Motor neuron (in vitro differentiated cells): ENCODE measurements at places on chromosomes 16 and 17.

DNA sequence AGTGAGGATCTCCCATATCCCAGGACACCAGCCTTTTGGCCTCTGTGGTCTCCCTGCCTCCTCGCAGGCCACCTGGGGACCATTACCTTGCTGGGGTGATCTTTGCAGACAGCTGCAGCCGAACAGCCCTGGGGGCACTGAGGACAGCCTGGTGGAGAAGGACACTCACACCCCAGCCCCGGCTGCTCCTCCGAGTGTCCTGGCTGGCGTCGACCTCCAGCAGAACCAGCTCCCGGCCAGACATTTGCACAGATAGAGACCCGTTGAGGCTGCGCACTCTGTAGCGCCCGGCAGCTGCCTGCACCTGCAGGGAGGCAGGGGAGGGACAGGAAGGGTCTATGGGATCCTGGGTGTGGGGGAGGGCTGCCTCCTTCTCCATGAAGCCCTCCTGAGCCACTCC is 90.3 kb downstream of the RMI2 start:
- ATAC-seq = no peak

GRCh38 chr16:81586977-81587625 is 142.5 kb downstream of the CMIP start:
- peak; percentile 52 for ATAC-seq

GRCh38 chr17:57329380-57330214 is 73.3 kb downstream of the MSI2 start:
- no peak for ATAC-seq

- peak; percentile 19 for ATAC-seq
Observed at GRCh38 chr17:44222112-44222869, 2.8 kb upstream of the UBTF start.

DNA sequence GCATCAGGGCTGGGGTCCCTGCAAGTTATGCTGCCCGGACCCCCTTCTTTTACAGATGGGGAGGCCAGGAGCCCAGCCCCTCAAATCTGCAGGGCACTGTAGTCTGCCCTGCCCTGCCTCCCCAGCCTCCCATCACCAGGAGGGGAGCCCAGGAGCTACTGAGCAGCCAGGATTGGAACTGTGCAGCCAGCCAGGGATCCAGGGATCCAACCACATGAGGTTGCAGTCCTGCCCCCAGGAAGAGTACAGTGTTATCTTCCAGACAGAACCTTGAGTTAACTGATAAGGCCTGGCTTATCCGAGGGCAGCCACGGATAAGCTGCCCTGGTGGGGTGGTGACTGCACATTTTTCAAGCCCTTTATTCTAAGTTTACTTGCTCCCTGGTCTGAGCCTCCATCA is 11.4 kb upstream of the NDRG4 start:
- no peak for ATAC-seq

DNA sequence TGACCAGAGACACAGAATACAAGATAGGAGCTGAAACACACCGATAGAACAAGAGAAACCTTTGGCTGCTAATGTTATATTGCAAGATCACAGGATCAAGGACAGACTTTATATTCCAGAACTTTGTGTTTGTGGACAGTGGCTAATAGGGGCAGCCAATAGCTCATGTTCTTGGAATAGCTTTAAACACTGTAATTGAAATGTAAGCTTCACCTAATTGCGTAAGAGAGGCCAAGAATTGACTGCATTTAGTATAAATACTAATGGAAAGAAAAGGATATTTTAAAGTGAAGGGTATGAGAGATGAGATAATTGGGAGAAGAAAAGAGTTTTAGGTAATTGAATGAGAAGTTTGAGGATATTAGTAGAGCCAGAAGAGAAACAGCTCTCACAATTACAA is 758.8 kb downstream of the CDH11 start:
- ATAC-seq = no peak

- ATAC-seq = no peak
Observed at GRCh38 chr16:49763826-49764225, 92.1 kb downstream of the ZNF423 start.

DNA sequence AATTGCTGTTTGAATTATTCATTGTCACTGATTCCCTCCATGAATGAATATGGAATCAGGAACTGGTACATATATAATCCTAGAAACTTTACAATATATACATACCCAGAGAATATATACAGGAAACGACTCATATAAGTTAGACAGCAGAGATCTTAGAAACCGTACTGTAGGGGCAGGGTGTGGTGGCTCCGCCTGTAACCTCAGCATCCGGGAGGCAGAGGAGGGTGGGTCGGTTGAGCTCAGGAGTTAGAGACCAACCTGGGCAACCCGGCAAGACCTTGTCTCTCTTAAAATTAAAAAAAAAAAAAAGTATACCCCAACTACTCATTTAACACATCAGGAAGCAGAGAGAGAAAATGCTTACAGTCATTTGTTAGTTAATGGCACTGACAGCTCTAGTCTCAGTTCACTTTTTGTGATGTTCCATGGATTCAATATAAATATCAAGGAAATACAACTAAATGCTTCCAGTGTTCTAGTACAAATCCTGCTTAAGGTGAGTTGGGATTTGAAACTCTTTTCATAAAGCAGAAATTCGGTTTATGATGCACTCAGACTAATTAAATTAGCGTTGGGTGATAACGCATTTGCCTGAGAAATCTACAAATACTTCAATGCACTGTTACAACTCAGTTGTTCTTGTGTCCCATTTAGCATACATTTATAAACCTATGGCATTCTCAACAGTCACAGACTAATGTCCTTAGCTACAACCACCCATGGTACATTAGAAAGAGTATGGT is 5.6 kb downstream of the GLG1 start:
- ATAC-seq = peak; percentile 23

DNA sequence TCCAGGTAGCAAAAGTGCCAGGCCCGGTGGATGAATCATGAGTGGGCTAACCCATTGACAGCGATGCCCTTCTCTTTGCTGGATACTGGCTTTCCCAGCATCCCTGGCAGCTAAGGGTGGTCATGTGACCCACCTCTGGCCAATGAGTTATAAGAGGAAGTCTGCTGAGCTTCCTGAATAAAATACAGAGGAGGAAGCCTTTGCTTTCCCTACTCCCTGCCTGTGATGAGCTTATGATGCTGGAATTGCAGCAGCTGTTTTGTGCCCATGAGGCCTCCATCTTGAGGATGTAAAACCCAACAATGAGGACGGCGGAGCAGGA is 15.0 kb upstream of the ATP2A3 start:
- ATAC-seq = no peak

DNA sequence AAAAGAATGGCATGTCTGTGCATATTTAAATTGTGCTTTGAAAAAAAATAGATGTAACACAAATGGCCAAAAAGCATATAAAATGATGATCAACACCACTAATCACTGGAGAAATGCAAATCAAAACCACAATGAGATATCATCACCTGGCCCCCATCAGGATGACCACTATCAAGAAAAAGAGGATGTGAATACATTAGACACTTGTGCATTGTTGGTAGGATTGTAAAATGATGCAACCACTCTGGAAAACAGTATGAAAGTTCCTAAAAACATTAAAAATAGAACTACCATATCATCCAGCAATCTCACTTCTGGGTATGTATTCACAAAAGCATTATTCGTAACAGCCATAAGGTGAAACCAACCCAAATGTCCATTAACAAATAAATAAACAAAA is 91.5 kb downstream of the SPAG9 start:
- ATAC-seq = no peak

GRCh38 chr16:17983847-17984639 is 352.5 kb downstream of the NPIPA8 start:
- no peak for ATAC-seq

GRCh38 chr17:74449306-74449705 is 17.1 kb upstream of the CD300A start:
- no peak for ATAC-seq

DNA sequence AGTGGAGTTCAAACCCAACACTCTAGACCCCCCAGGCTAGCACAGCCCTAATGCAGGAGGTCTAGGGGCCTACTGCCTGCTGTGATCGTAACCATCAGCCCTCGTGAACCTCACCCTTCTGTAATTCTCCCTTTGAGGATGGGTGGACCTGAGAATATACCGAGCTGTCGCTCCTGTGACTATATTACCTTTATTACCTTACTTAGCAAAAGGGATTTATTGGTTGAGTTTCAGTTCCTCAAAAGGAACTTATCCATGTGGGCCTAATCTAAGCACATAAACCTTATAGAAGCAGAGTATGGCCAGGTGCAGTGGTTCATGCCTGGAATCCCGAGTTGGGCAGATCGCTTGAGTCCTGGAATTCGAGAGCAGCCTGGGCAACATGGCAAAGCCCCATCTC is 19.2 kb upstream of the EMP2 start:
- ATAC-seq = no peak

- ATAC-seq = no peak
Observed at GRCh38 chr16:67663151-67663876, 2.6 kb downstream of the PARD6A start.

- ATAC-seq = no peak
Observed at GRCh38 chr17:81631482-81631881, 5.4 kb downstream of the NPLOC4 start.

DNA sequence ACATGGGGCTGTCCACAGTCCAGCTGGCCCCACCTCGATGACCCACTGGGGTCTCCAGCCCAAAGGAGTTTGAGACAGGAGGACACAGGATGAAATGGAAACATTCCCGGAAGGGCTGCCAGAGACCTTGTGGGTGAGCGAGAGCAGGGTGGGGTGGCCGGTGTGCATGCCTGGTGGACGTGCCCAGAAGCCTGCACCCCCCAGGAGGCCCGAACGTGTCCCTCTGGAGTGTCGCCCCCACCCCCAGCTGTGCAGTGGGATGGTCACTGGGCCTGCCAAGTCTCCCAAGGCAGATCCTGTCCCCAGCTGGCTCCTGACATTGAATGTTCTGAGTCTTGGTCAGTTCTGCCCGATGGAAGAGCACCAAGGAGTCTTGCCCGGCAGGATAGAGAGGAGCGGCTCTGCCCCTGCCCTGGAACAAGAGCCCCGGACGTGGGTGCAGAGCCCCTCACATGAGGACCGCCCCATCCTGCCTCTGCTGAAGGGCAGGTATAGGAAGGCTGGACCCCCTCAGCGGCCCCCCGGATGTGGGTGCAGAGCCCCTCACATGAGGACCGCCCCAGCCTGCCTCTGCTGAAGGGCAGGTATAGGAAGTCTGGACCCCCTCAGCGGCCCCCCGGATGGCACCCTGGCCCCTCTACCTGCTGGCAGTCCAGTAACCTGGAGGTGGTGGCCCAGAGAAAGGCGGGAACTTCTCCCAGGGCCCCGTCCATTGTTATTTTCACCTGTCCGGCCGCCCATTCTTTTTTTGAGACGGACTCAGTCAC is 3.1 kb upstream of the CAPN15 start:
- ATAC-seq = no peak

DNA sequence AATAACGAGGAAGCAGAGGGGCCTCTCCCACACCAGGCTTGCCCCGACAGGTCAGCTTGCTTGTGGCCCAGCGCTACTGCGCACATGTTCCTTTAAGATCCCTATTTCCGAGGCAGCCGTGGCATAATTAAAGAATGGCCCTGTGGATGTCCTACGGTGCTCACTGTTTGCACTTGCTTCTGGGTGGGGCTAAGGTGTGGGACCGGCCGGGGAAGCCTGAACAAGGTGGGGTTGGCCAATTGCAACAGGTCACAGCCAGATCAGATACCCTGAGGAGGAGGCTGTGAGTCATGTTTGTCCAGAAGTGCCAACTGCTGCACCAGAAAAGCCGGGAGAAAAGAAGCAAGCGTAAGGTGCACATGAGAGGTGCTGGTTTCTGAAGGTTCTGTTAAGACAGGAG is 158.5 kb upstream of the CACNG5 start:
- ATAC-seq = no peak

DNA sequence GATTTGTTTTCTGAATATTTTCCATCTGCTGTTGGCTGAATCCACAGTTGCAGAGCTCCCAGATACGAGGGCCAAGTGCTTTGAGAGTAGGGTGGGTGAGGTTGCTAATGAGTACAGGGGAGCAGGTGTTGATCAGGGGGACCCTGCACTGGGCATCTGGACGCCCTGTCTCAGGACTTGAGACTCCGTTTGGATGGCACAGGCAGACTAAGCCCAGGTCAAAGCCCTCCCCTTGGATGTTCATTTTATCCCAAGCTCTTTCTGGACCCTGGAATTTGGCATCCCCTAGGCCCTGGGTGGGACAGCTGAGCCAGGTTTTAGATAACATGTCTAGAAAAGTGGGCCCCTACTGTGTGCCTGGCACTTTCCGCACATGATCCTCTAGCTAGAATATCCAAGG is 12.1 kb downstream of the USP6 start:
- no peak for ATAC-seq

DNA sequence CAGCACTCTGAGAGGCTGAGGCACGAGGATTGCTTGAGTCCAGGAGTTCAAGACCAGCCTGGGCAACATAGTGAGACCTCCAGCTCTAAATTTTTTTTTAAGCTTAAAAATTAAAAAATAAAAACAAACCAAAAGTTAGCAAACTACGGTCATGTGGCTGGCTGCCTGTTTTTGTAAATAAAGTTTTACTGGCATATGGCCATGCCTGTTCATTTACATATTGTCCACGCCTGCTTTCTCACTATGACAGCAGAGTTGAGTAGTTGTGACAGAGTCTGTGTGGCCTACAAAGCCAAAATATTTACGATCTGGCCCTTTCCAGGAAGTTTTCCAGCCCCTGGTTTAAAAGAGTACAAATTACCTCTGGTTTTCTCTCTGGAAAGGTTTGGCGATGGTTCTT is 3.3 kb downstream of the SLX4 start:
- no peak for ATAC-seq

DNA sequence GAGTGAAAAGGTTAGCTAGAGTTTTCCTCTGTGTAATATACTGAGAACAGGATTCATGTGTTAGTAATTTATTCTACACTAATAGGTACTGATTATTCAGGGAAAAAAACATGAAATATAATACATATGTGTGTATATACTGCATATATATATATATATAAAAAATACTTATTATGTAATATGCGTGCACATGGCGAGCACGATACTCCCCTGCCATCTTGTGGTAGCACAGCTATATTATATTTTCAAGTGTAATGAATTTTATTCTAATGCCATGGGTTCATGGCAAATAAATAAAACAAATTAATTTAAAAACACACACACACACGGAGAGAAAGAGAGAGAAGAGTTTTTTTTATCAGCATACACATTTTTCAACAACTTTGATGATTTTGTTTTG is 460.6 kb downstream of the KCNJ2 start:
- no peak for ATAC-seq

- ATAC-seq = no peak
Observed at GRCh38 chr17:37182786-37183465, 192.9 kb upstream of the C17orf78 start.

GRCh38 chr17:61057257-61057656 is 342.4 kb upstream of the TBX2 start:
- ATAC-seq = no peak

GRCh38 chr16:13999895-14000425 is 71.2 kb upstream of the MRTFB start:
- no peak for ATAC-seq

- no peak for ATAC-seq
Observed at GRCh38 chr17:61338000-61338798, 61.4 kb upstream of the TBX2 start.
